Effector CD4-positive, alpha-beta T cell (primary cell): ENCODE measurements at places on chromosomes 3 and 15.

DNA sequence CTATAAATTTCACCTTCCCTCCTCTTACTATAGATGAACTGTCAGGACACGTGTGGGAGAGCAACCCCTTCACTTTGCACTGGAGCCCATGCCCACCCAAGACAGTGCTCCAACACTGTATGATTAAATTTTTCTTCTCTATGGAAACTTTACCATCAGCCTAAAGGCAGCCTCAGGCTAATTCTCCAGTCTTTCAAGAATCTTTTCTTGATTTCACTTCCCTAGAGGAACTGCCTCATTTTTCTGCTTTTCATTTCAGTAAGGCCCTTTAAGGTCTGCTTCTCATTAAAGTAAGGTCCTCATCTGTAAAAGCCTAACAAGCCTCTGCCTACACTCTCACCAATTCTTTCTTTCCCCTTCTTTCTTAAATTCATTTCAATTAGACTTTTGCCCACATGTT lies 137.3 kb downstream of the KCNMB2 start:
- no peak for DNase-seq

GRCh38 chr3:125512135-125512920 lies 7.7 kb downstream of the SNX4 start:
- DNase-seq, result no peak

GRCh38 chr3:143685491-143685890 lies 162.8 kb downstream of the SLC9A9 start:
- DNase-seq, result no peak

- DNase-seq, result no peak
Measured at GRCh38 chr15:100143378-100143777, 198.4 kb downstream of the ADAMTS17 start.

DNA sequence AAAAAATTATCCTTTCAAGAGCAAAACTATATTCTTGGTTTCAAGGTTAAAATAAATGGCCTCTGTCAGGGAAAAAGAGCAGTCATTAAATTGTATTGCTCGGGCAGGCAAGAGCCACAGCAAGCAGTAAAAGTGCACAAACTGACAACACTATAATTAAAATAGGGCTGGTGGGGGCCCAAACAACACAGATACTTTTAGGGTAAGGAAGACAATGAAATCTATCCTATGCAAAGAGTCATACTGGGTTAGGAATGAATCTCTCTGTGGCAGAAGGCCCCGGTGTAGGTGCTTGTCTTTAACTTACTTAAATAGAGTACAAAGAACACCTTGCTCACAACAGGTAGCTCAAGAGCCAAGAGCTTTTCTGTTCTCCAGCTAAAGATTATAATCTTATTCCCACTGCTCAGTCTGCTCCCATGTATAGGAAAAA lies 94.7 kb downstream of the DLG1 start:
- DNase-seq, result no peak

DNA sequence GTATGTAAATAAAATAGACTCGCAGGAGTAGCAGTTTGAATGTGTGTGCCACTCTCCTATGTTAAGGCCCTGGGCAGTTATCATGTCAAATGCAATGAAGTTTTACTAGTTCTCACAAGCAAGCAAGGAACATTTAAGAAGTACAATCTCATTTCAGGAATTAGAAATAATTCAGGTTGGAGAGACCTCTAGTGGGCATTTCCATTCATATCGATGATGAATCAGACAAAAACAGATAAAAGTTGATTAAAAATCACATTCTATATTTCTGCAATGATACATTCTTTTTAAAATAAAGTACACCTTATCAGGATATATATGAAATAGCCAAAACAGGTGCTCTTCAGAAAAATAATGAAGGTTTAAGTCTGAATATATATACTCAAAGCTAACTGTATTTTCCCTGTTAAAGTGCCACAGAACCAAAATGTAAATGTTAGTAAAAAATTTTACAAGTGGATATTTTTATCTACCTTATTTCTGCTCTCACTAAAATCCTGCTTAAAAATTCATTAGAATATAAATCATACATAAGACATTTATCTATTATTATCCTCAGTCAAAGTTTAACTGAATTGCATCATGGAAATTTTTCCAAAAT lies 492.4 kb upstream of the FRG2C start:
- DNase-seq, result no peak

- no peak for DNase-seq
Measured at GRCh38 chr3:52086461-52086860, 30.1 kb upstream of the DUSP7 start.

DNA sequence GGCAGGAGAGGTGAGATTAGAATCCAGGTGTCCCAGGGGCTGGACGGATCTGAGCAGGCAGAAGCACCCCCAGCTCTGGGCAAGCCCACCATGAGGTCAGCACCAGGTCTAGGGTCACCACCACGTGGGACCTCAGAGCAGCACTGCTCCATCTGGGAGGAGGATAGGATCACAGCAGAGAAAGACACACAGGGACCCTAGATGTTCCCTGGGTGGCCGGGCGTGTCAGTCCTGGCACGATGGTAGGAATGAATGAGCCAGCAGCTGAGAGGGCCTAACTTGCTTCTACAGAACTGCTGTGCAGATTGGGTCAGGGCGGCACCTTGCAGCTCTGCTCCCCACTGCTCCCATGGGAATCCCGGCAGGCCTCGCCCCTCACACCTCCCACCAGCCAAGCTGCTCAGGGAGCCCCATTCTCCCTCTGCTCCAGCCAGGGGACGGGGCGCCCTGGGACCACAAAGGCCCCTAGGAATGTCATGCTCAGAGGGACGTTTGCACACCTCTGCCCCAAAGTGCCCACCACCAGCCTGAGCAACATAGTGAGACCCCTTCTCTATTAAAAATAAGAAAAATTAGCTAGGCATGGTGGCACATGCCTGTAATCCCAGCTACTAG lies 66.3 kb downstream of the ZNF445 start:
- DNase-seq, result no peak
